Stimulated activated naive CD8-positive, alpha-beta T cell treated with anti-CD3 and anti-CD28 coated beads, Interleukin-15, amount 100 ng/mL, for 72 hours (primary cell): ENCODE measurements at places on chromosomes 6 and 20.
A peak's percentile ranks its signal among the peaks of the same experiment; 100 is the strongest.

DNA sequence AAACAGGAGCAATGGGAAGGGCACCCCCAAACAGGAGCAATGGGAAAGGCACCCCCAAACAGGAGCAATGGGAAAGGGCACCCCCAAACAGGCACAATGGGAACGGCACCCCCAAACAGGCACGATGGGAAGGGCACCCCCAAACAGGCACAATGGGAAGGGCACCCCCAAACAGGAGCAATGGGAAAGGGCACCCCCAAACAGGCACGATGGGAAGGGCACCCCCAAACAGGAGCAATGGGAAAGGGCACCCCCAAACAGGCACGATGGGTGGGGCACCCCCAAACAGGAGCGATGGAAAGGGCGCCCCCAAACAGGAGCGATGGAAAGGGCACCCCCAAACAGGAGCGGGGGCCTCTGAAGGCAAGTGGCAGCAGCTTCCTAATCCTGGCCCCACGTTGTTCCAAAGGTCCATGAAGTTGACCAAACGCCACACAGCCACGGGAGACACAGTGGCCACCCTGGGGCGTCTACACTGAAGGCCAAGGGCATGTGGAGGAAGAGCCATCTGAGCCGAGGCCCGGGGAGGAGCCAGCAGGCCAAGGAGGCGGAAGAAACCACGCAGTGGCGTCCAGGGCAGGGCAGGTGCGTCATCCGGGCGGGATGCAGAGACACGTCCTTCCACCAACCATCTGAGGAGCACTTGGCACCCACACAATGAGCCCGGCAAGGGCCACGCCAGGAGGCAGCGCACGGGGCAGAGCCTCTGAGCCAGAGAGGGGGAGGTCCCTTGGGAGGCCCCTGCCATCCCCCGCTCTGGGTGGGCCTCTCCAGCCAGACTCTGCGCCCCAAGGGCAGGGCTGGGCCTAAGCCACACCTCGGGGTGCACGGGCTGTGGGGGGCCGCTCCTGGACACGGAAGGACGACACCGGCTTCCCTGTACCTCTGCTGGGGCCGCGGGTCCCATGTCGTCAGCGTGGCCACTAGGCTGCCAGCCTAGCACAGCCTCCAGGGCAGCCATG, 21.5 kb upstream of the NTSR1 start:
- no peak for DNase-seq

- DNase-seq, result peak; percentile 23
These were observed 78.0 kb downstream of the DLGAP4 start for GRCh38 chr20:36384022-36384619.

GRCh38 chr20:10281911-10282310, 63.3 kb downstream of the SNAP25 start:
- no peak for DNase-seq

DNA sequence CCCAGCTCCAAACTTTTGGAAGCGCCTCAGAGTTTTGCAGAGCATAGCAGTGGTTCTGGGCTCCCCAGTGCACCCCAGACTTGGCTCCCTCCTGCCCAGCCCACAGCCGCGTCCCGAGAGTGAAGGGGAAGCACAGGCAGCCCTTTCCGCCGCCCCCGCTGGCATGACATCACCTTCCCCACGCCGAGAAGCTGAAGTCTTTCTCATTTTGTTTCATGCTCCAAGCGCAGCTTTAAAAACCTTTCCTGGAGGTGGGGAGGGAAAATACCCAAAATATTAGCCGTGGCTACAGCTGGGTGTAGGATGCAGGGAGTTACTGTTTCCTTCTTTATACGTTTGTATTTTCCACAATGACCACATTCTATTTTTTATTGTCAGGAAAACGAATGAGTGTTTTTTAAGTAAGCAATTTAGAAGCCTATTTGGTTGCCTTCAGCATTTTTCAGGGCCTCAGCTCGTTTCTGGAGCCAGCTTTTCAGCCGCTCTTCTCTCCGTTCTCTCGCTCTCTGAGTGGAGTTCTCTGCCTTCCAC, 72.9 kb downstream of the SNX5 start:
- peak; percentile 55 for DNase-seq

DNA sequence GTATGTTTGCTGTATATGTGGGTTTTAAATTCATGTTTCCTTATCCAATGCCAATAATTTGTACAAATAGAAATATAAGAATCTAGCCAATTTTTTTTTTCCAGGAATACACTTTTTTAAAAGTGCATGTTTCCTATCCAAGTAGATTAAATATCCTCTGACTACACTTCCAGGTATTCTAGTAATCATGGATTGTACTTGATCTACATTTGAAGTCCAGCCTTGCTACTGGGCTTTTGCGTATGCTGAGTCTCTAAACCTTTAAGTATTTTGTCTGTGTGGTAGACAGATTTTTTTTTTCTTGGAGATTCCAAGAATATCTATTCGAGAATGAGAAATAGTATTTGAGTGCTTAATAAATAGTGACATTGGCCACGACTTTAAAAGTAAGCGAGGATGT, 188.3 kb downstream of the SASH1 start:
- no peak for DNase-seq

DNA sequence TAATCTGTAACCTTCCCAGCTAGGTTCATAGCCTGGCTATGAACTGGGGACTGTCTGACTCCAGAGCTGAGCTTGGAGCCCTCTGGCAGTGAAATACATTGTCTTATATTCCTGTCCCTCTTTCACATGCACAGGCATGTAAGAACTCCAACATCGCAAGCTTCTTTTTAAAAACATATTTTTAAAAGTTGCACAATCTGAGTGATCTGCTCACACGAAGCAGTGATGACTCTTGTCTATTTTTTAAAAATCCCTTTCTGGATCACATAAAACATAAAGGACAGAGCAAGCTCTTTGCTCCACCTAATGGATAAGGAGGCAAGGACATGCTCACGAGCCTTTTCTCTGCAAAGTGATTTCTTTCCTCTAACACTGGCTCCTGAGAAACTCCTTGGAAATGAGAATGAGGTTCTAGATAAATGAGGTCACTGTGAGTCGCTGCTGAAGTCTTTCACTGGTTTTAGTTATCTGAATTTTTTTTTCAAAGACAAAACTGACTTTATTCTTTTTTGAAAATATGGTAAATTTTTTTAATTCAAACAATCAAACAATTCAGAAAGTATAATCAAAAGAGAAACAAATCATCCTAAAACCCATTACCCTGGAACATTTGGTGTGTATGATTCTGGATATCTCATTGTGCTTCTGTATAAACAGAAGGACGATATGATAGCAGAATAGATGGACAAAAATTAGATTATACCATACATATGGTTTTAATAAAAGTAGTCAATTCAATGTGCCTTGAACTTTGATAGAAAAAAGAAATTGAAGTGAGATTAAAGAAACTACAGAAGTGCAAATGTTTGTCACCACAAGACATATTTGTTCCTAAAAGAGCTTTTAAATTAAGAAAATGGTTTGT, 30.8 kb downstream of the IL20RA start:
- no peak for DNase-seq

- DNase-seq, result no peak
These were observed 46.8 kb downstream of the PCNA start for GRCh38 chr20:5072756-5073659.

DNA sequence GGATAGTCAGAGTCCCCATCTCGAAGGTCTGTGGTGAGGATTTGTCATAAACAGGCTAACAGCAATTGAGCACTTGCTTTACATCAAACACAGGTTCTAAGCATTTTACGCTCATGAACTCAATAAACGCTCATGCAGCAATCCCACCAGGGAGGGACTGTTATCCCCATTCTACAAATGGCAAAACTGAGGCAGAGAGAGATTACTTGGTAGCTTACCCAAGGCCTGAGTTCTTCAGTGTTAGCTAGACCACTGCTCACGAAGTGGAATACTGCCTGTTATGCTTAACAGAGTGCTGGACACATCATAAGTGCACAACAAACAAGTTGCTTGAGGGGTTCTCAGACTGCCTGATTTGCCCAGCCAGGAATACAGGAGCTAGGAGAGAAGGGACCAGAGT, 23.7 kb upstream of the TCP11 start:
- DNase-seq, result no peak

DNA sequence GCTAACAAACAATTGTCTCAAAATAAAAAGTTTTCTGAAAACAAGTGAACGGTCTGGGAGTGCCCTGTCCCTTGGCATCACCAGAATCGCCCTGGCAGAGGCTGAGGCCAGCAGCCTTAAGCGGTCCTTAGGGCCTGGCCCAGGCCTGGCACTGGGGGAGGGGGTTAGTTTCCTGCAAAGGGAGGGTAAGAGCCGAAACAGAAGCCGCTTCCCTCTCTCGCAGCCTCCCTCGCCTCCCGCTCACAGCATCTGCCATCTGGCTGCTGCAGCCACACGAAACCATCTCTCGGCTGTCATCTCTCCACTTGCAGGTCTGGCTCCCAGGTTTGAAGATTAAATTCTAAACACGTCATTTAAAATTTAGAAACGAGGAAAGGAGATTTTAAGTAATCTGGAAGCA, 31.5 kb downstream of the PMEPA1 start:
- no peak for DNase-seq

GRCh38 chr20:6828794-6829423, 61.4 kb downstream of the BMP2 start:
- DNase-seq, result peak; percentile 9

GRCh38 chr6:128039543-128039942, 138.7 kb upstream of the THEMIS start:
- DNase-seq, result no peak

DNA sequence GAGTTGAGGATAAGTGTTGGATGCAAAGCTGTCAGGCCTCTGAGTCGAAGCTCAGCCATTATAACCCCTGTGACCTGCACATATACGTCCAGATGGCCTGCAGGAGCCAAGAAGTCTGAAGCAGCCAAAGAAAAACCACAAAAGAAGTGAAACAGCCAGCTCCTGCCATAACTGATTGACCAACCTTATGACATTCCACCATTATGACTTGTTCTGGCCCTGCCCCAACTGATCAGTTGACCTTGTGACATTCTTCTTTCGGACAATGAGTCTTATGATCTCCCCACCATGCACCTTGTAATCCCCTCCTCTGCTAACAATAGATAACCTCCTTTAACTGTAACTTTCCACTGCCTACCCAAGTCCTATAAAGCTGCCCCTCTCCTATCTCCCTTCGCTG, 133.7 kb upstream of the AGPAT4 start:
- DNase-seq, result no peak

DNA sequence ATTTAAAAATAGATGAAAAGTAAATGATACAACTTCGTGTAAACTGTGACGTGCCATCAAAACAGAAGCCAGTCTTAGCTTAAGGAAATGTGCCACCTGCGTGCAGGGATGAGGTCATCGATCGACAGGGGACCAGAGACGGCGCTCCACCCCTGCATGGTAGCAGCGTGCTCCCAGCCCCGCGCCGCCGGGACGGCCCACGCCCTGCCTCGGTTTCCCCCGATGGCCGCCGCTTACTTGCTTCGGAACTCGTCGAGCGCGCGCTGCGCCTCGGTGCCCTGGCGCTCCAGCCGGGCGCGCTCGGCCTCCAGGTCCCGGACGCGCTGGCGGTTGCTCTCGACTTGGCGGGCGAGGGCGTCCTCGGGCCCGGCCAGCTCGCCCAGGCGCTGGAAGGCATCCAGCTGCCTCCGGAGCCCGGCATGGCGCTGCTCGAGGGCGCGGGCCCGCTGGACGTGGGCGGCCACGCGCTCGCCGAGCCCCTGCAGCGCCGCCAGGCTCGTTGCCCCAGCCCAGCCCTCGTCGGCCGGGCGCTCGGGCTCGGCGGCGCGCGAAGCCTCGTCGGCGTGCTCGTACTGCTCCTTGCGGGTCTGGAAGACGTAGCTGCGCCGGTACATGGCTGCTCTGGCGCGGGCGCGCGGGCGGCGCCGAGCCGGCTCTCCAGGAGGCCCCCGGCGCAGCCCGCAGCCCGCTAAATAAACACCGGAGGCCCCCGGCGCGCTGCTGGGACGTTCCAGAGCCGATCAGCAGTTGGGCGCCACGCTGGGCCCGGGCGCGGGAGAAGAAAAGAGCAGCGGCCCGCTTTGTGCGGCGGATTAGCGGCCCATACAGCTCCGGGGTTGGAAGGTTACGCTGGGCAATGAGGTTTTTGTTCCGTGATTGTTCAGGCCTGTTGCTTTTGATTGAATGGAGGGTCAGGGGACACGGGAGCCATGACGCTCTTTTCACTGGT, at the start of gene BFSP1:
Gene BFSP1 (minus strand): TSS at position 664 of the 949 bp plus-strand sequence. CDS start 50 bp downstream, at position 614.
- DNase-seq, result peak; percentile 60

DNA sequence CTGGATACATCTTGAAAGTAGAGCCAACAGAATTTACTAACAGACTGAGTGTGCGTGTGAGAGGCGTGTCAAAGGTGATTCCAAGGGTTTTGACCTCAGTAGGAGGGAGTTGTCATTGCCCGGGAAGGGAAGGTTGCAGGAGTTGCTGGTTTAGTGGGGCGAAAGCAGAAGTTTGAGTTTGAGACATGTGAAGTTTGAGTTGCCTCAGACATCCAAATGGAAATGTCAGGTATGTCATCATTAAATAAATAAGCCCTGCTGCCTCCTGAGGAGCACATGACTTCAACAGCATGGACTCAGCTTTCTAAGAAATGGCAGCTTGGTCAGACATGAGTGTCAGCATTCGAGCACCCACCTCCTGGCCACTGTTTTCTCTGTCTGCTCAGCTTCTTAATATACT, 26.6 kb upstream of the TGM2 start:
- no peak for DNase-seq

GRCh38 chr6:169240591-169241390, 12.9 kb downstream of the THBS2 start:
- no peak for DNase-seq

DNA sequence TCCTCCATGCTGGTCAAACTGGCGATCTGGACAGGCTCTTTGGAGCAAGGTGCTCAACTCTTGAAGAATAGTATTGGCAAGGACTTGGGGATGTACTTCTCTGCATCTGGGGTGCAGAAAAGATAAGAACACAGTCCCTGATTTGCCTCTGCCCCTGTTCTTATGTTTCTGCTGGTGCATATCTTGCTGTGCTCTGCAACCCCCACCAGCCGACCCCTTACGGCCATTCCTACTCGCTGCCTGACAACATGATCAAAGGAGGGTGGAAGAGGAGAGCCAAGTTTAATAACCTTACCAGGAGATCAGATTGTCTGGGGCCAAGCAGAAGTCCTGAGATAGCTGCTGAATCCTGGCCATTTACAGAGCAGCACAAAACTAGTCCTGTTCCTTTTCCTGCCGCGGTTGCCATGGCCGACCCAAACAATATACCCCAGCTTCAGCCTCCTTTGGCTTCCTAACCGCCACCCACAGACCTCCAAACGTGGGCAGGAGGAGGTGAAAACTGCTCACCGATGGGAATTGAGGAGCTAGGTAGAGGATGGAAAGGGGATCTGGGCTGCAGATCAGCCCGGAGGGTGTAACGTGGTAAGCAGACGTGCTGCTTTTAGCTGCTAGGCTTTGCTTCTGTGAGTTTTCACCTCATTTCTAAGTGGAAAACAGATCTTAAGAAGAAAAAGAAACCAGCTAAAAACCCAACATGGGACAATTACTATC, 60.9 kb downstream of the ATXN1 start:
- DNase-seq, result no peak

GRCh38 chr6:69622924-69623323, 173.9 kb downstream of the LMBRD1 start:
- DNase-seq, result no peak
